ENCODE measurements at places on chromosomes 5 and 9. TPM values are rescaled to one million over a fixed set of nuclear protein-coding genes. Genes with fewer than 3 reads are reported as not detected.

The CRHBP gene
- total RNA-seq: 1.2 TPM

The DELE1 gene
- total RNA-seq: 66.5 TPM

The ZFAND5 gene
- total RNA-seq: 83.3 TPM

The SNCAIP gene
- total RNA-seq: 10.3 TPM

The PDCD1LG2 gene
- total RNA-seq: 1.3 TPM

The HSD17B4 gene
- 86.9 TPM for total RNA-seq

The OR1Q1 gene
- not detected for total RNA-seq

The PCDHA10 gene
- 0.09 TPM for total RNA-seq

The MATR3 gene
- 255 TPM for total RNA-seq

The PCDHGA10 gene
- 3.0 TPM for total RNA-seq

The HRCT1 gene
- total RNA-seq: 1.2 TPM

The S100Z gene
- total RNA-seq: 0.09 TPM

The RANBP17 gene
- total RNA-seq: 21.3 TPM

The TAF11L10 gene
- total RNA-seq: not detected

The SHC3 gene
- 0.53 TPM for total RNA-seq

The NPDC1 gene
- 32.1 TPM for total RNA-seq

The GPR150 gene
- 0.09 TPM for total RNA-seq

The CAMK4 gene
- 7.5 TPM for total RNA-seq

The DND1 gene
- total RNA-seq: 0.31 TPM

The RAB3C gene
- 0.13 TPM for total RNA-seq

The STPG3 gene
- not detected for total RNA-seq

The GABRA6 gene
- total RNA-seq: not detected

The PCDHA4 gene
- 0.22 TPM for total RNA-seq

The SPATA31D3 gene
- not detected for total RNA-seq

The TBC1D2 gene
- total RNA-seq: 1.0 TPM

The SHOC1 gene
- total RNA-seq: not detected

The SLC34A1 gene
- not detected for total RNA-seq

The PTGS1 gene
- 2.7 TPM for total RNA-seq

The PCA3 gene
- 0.58 TPM for total RNA-seq

The ADRA1B gene
- 0.13 TPM for total RNA-seq

The PCDHGB5 gene
- 4.3 TPM for total RNA-seq

The BSPRY gene
- total RNA-seq: 0.22 TPM

The TICAM2 gene
- total RNA-seq: 3.3 TPM

The MED27 gene
- total RNA-seq: 13.3 TPM

The IGIP gene
- total RNA-seq: 5.5 TPM

The BTNL8 gene
- 0.09 TPM for total RNA-seq

The APBA1 gene
- total RNA-seq: 7.8 TPM
